Transverse colon (tissue), 4 donors: ENCODE measurements at places on chromosomes 4 and X. TPM values are rescaled to one million over a fixed set of nuclear protein-coding genes. Genes with fewer than 3 reads are reported as not detected.
A peak's percentile ranks its signal among the peaks of the same experiment; 100 is the strongest.

SAGE1 gene
- not detected for total RNA-seq

DUSP9 gene
- not detected for total RNA-seq

ENAM gene
- total RNA-seq, result not detected

STK32B gene
- 1.1 TPM for total RNA-seq

FRG2 gene
- not detected for total RNA-seq

SOWAHD gene
- 1.5 TPM for total RNA-seq

ITIH6 gene
- total RNA-seq, result not detected

ARMCX1 gene
- total RNA-seq, result 16.1 TPM

NR3C2 gene
- total RNA-seq, result 147 TPM

NEIL3 gene
- total RNA-seq, result not detected

DNA sequence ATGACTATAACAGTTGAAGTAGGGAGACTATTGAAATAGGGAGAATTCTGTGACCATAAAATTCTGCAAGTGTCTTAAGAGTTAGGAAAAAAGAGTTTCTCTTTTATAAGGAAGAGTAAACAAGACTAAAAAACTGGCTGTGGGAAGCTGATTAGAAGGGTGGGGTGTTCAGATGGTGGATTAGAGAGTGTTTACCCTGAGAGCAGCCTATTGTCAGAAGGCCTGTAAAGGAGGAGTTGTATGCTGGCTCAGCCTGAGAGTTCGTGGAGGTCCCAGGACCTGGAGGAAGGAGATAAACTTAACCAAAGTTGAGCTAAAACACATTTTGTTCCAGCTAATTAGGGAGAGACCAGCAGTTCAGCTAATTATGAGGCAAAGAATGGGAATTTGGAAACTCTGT lies 629.7 kb downstream of the PCDH7 start:
- H3K36me3 ChIP-seq, result no peaks in the 10 kb centered on the region
- no peaks in the 10 kb centered on the region for H3K4me1 ChIP-seq
- H3K27me3 ChIP-seq, result no peaks in the 10 kb centered on the region
- H3K27ac ChIP-seq, result no peak overlapping the region
- H3K4me3 ChIP-seq, result no peak overlapping the region

GRCh38 chr4:81881855-81882621 lies 410.3 kb upstream of the RASGEF1B start:
- no peak overlapping the region for H3K27ac ChIP-seq
- DNase-seq, result no peak
- no peaks in the 10 kb centered on the region for H3K27me3 ChIP-seq
- no peaks in the 10 kb centered on the region for H3K4me1 ChIP-seq
- H3K36me3 ChIP-seq, result no peaks in the 10 kb centered on the region

- H3K27me3 ChIP-seq, result no peaks in the 10 kb centered on the region
- H3K27ac ChIP-seq, result no peak overlapping the region
- no peak overlapping the region for H3K4me3 ChIP-seq
- no peaks in the 10 kb centered on the region for H3K36me3 ChIP-seq
- DNase-seq, result no peak
Measured at GRCh38 chr4:34091451-34091850, 2152.9 kb downstream of the ARAP2 start.

GRCh38 chr4:48879561-48880442 lies 26.8 kb downstream of the OCIAD2 start:
- H3K4me1 ChIP-seq, result no peaks in the 10 kb centered on the region
- H3K36me3 ChIP-seq, result no peaks in the 10 kb centered on the region
- H3K27me3 ChIP-seq, result no peaks in the 10 kb centered on the region
- no peak for DNase-seq
- H3K4me3 ChIP-seq, result no peak overlapping the region

- DNase-seq, result no peak
- no peaks in the 10 kb centered on the region for H3K27me3 ChIP-seq
- H3K36me3 ChIP-seq, result no peaks in the 10 kb centered on the region
- H3K4me3 ChIP-seq, result no peak overlapping the region
- H3K27ac ChIP-seq, result no peak overlapping the region
- no peaks in the 10 kb centered on the region for H3K4me1 ChIP-seq
Measured at GRCh38 chr4:73396993-73397972, 6.8 kb upstream of the ALB start.

- no peak overlapping the region for H3K4me3 ChIP-seq
- H3K36me3 ChIP-seq, result no peaks in the 10 kb centered on the region
- no peaks in the 10 kb centered on the region for H3K4me1 ChIP-seq
- H3K27ac ChIP-seq, result no peak overlapping the region
- no peaks in the 10 kb centered on the region for H3K27me3 ChIP-seq
- DNase-seq, result no peak
Measured at GRCh38 chr4:21628116-21628670, 320.4 kb downstream of the KCNIP4 start.

GRCh38 chr4:55169352-55169961 lies 44.1 kb upstream of the KDR start:
- H3K27ac ChIP-seq, result no peak overlapping the region
- H3K4me1 ChIP-seq, result no peaks in the 10 kb centered on the region
- no peaks in the 10 kb centered on the region for H3K27me3 ChIP-seq

DNA sequence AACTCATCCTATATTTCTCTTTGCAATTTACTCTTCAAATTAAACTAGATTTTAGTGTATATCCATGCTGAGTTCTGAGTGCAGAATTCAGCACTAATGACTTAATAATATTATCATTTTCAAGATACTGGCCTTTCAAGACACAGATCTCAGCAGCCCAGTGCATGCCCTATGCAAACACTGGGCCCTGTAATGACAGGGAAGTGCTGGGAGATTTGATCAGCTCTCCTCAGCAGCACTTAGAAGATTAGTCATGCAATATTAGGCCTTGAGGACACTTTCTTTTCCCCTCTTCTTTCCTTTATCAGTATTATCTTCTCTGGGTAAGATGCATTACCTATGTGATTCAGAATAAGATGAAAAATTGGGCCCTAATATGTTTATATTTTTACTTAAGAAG lies 207.1 kb downstream of the PPP3CA start:
- no peak for DNase-seq
- H3K4me1 ChIP-seq, result no peaks in the 10 kb centered on the region
- no peaks in the 10 kb centered on the region for H3K36me3 ChIP-seq
- no peak overlapping the region for H3K27ac ChIP-seq
- H3K27me3 ChIP-seq, result no peaks in the 10 kb centered on the region

- H3K27me3 ChIP-seq, result no peaks in the 10 kb centered on the region
- no peak overlapping the region for H3K27ac ChIP-seq
- no peak for DNase-seq
- no peak overlapping the region for H3K4me3 ChIP-seq
Measured at GRCh38 chrX:130594453-130594916, 192.7 kb downstream of the RBMX2 start.

DNA sequence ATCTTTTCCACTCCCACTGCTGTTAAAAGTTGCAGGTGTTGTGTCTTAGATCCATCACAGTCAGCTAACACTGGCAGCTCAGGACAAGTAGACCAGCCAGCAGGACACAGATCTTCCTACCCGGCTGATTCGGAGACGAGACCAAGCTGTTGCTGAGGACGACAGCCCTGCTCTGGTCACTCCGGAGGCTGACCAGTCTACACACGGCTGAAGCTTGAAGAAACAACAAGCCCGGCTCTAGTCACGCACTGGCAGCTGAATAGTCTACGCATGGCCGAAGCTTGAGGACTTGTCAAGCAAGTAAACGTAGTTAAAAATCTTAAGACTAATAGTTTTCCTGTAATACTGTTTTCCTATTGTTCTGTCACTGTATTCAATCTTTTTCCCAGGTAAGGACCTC lies 1.8 kb downstream of the ACOX3 start:
- peak overlapping the region; percentile 97 for H3K27ac ChIP-seq
- peak overlapping the region; percentile 100 for H3K4me3 ChIP-seq
- H3K4me1 ChIP-seq, result peaks cover 86% of the 10 kb centered on the region
- DNase-seq, result no peak
- H3K27me3 ChIP-seq, result no peaks in the 10 kb centered on the region
- no peaks in the 10 kb centered on the region for H3K36me3 ChIP-seq

DNA sequence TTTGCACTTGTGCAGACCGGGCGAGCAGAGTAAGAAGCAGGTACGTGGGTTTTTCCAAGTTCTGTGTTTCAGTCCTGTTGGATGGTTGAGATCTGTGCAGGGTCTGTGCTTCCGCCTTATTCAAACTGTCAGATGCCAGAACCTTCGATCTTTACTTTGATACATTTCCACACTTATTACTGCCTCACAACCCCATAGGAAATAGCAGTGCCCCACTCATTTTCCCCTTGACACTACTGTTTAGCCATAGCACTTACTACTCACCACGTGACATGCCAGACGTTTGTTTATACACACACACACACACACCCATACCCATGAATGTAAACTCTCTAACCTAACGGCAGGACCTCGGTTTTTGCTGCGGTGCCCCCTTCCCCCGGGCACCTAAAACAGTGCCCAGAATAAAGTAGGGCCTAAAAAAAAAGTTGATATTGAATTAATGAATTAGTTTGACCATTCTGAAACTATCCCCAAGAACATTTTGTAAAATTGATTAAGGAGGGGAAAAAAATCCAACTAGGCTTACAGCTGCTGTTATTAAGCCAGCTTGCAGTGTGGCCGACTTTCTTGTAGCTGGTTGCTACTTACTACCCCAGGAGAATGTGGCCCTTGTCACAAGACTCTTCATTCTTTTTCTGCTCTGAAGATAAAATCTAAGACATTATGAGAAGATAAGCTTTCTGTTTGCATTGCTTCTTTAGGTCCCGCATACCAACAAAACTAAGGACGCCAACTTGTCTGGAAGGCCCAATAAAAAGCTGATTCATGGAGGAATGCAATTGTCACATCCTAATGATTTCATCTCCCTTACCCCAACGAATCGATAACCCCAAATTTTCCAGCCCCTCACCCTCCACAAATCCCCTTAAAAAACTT lies 704 bp upstream of the SEPSECS start:
- H3K27me3 ChIP-seq, result no peaks in the 10 kb centered on the region
- peak overlapping the region; percentile 97 for H3K4me3 ChIP-seq

GRCh38 chr4:45172636-45173035 lies 446.3 kb upstream of the GNPDA2 start:
- DNase-seq, result no peak
- H3K4me3 ChIP-seq, result no peak overlapping the region
- no peaks in the 10 kb centered on the region for H3K4me1 ChIP-seq

DNA sequence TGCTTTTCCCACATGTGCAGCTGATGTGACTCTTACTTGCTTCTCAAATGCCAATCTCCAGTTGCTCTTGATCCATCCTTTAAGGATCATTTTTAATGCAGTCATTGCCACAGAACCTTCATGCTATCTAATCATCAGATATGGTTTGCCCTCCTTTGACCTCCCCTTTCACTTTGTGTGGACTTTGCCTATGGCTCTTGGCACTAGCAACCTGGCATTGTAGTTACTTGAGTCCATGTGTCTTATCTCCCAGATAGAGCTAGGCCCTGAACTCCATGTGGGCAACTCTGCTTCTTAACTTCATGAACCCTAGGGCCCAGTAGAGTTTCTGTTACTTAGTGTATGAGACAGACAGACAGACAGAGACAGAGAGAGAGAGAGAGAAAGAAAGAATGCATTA lies 41.6 kb downstream of the MTM1 start:
- no peaks in the 10 kb centered on the region for H3K4me1 ChIP-seq
- no peak for DNase-seq
- no peaks in the 10 kb centered on the region for H3K27me3 ChIP-seq
- H3K36me3 ChIP-seq, result no peaks in the 10 kb centered on the region
- H3K27ac ChIP-seq, result no peak overlapping the region
- no peak overlapping the region for H3K4me3 ChIP-seq

DNA sequence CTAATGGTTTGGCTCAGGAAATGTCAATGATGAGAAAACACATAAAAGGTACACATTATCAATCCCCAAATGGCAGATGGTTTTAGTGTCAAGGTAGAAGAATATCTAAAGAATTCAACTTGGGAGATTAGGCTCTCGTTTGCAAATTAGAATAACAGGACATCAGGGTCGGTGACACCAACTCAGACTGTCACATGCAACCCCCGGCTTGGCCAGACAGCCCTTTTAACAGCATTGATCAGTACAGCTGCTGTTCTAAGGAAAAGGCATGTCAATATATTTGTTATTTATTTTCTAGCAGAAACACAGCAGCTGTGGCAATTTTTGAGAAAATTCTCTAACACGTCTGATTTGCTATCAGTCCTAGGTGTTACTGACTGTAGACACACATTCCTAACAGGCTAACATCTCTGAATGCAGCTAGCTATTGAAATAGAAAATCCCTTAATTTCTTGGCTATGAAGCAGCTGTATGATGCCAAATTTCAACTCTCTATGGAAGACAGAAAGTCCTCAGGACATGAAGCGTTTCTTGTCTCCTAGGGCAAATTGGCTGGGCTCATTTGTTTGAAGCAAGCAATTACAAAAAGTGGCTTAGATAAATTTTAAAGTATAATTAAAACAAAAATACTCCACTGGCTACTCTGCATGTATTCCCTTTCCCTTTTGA lies 269.0 kb upstream of the CXXC4 start:
- no peaks in the 10 kb centered on the region for H3K27me3 ChIP-seq
- H3K4me3 ChIP-seq, result no peak overlapping the region
- no peaks in the 10 kb centered on the region for H3K36me3 ChIP-seq
- no peak for DNase-seq
- no peaks in the 10 kb centered on the region for H3K4me1 ChIP-seq

GRCh38 chr4:175705407-175705806 lies 106.7 kb downstream of the GPM6A start:
- no peaks in the 10 kb centered on the region for H3K4me1 ChIP-seq
- H3K36me3 ChIP-seq, result no peaks in the 10 kb centered on the region
- DNase-seq, result no peak
- H3K4me3 ChIP-seq, result no peak overlapping the region

DNA sequence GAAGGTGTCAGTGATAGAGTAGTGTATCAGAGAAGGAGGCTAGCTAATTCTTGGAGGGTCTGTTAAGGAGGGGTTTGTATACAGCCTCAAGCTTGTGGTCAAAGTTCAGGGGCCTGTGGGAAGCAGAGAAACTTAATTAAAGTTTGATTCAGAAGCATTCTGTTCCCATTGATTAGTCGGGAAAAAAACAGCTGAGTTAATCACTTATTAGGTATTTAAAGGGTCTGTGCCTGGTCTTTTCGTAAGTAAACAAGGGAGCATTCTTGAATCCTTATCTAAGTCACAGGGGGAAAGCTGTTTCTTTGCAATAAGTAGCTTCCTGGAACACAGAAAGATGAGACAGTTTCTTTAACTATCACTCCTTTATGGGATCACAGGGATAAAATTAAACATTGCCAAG lies 492.1 kb downstream of the PCDH10 start:
- no peaks in the 10 kb centered on the region for H3K4me1 ChIP-seq
- no peaks in the 10 kb centered on the region for H3K27me3 ChIP-seq
- no peak for DNase-seq
- no peaks in the 10 kb centered on the region for H3K36me3 ChIP-seq
- no peak overlapping the region for H3K4me3 ChIP-seq
